ENCODE measurements at places on chromosomes 16 and 17. TPM values are rescaled to one million over a fixed set of nuclear protein-coding genes. Genes with fewer than 3 reads are reported as not detected.
A peak's percentile ranks its signal among the peaks of the same experiment; 100 is the strongest.

DNA sequence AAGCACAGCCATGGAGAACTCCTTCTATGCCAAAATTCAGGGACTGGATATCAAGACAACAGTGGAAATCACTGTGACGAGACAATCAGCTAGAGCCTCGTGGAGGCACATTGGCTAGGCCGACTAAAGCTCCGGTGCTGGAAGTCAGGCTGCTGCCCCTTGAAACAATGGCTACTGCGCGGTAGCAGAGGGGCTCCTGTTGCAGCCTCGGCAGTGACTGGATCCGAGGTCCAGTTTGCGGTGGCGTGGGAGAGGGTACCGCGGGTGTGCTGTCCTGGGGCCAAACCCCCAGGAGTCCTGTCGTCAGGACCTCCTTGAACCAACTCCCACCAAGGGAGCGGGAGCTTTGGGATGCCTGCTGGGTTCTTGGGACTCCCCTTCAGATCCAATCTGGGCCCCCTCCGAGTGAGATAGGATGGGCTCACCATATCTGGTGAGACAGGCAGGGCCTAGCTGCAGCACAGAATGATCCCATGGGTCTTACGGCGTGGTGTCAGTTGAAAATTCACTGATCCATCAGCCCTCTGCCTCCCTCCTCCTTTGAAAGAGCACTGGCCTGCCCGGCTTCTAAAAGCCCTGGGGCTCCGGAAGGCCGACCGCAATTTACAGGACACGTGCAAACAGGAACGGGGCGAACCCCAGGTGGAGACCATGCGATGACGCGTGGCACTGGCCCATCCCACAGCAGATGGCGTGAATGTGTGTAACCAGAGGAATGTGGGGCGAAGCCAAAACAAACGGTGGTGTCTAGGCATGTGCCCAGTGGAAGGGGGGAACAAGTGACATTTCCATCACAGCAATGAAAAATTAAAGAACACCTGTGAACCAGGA, 15.8 kb upstream of the KCNJ18 start:
- no peaks in the 10 kb centered on the region for H3K27me3 ChIP-seq
- no peak overlapping the region for H3K27ac ChIP-seq
- no peak overlapping the region for H3K4me3 ChIP-seq
- DNase-seq = no peak
- no peaks in the 10 kb centered on the region for H3K4me1 ChIP-seq

Gene SCARF1
- not detected for polyA plus RNA-seq

DNA sequence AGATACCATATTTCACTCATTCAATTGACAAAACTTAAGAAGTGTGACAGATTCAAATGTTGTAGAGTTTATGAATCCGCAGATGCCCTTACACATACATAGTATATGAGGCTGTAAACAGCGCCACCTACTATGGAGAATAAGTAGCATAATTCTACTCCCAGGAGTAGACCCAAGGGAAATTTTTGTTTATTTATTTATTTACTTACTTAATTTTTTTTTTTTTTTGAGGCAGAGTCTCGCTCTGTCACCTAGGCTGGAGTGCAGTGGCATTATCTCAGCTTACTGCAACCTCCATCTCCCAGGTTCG, 35.5 kb downstream of the GAN start:
- peaks cover 9% of the 10 kb centered on the region for H3K36me3 ChIP-seq
- no peak overlapping the region for H3K4me3 ChIP-seq
- no peaks in the 10 kb centered on the region for H3K4me1 ChIP-seq

Gene ATP1B2
- polyA plus RNA-seq = not detected

Gene CCDC78
- polyA plus RNA-seq = not detected

Gene SHMT1
- 24.8 TPM for polyA plus RNA-seq

GRCh38 chr17:41697122-41697962, 8.7 kb downstream of the EIF1 start:
- H3K36me3 ChIP-seq = peaks cover 29% of the 10 kb centered on the region
- H3K27me3 ChIP-seq = no peaks in the 10 kb centered on the region
- H3K4me3 ChIP-seq = no peak overlapping the region
- no peak overlapping the region for H3K27ac ChIP-seq
- no peaks in the 10 kb centered on the region for H3K4me1 ChIP-seq

DNA sequence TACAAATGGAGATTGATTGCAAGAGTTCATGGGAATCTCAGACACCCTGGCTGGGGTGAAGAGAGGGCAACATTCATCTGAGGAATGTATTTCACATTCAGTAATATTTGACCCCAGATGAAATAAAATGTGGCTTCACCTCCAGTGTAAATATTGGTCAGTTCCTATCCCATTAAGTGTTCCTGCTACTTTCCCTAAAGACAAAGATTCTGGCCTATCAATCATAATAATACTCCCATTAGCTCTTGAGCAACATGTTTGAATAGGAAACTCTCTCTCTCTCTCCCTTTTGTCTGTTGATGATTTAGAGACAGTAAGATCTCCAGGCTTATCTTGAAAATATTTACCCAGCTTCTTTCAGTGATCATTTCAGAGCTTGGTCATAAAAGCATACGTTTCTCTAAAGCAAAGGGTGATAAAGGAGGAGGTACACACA, 70.1 kb downstream of the KCNJ2 start:
- no peak overlapping the region for H3K4me3 ChIP-seq
- no peaks in the 10 kb centered on the region for H3K27me3 ChIP-seq
- DNase-seq = no peak
- no peak overlapping the region for H3K27ac ChIP-seq
- H3K4me1 ChIP-seq = no peaks in the 10 kb centered on the region

DNA sequence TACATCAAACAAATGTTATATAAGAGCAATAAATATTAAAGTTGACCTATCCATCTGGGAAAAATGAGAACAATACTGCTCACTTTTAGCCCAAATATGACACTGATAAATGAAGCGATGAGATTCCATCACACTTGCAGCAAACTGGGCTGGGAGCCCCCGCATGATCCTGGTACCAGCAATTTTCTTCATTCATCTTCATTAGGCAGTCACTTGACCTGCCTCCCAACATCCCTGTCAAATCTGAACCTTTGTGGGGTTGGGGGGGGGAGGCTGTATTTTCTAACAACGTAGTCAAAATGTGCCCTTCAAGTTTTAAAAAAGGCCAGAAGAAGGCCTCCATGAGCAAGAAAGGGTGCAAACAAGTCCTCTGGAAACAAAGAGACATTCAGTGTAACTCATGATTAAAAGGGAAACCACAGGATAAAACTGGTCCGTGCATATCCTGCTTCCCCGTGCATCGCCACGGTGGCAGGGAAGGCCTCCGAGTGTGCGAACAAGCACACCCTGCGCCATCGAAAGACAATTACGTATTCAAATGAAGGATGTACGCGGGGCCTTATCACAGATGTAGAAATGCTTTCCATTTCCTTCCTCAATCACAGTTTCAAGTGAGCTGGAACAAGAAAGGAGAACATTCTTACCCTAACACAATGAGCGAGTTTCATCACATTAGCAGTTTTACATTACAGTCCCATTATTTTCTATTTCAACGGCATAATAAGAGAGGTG, 48.4 kb downstream of the TOX3 start:
- H3K36me3 ChIP-seq = no peaks in the 10 kb centered on the region
- H3K4me1 ChIP-seq = no peaks in the 10 kb centered on the region
- no peak for DNase-seq
- H3K4me3 ChIP-seq = no peak overlapping the region
- no peak overlapping the region for H3K27ac ChIP-seq

DNA sequence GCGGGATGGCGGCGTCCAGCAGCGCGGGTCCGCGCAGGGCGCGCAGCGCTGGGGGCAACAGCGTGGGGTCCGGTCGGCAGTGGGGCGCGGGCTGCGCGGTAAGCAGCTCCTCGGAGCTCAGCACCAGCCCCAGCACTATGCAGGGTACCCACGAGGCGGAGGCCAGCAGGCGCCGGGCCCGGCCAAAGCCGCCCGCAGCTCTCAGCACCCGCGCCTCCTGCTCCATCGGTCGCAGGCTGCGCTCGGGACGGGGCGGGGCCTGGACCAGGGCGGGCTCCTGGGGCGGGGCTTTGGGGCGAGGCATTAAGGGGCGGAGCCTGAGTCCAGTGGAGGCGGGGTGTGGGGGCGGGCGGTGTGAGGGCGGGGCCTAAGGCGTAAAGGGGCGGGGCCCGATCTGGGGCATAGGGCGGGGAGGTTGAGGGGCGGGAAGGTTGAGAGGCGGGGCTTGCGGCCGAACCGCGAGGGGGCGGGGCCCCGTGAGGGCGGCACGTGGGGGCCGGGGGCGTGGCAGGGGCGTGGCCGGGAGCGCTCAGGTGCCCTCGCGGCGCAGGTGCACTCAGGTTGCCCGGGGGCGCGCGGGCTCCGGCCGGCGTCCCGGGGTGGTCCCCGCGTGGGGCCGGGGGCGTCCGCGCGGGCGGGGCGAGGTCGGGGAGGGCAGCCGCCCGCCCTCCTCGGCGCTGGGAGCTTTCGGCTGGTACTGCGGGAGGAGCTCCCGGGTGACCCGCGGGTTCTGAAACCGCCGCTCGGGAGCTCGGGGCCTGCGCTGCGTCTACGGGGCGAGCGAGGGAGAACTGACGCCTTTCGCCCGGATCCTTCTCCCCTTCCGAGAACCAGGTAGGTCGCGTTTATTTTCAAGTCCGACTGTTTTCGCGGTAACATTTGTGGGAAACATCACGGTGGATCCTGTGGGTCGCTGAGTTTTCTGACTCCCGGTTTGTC, 1.4 kb upstream of the SLC22A31 start:
- H3K4me1 ChIP-seq = no peaks in the 10 kb centered on the region
- no peak overlapping the region for H3K4me3 ChIP-seq
- H3K36me3 ChIP-seq = no peaks in the 10 kb centered on the region
- no peak overlapping the region for H3K27ac ChIP-seq
- peak; percentile 76 for DNase-seq
- peaks cover 4% of the 10 kb centered on the region for H3K27me3 ChIP-seq

Gene SEPTIN12
- not detected for polyA plus RNA-seq

Gene ABAT
- 2.9 TPM for polyA plus RNA-seq

- H3K4me3 ChIP-seq = no peak overlapping the region
- H3K27me3 ChIP-seq = no peaks in the 10 kb centered on the region
- no peaks in the 10 kb centered on the region for H3K36me3 ChIP-seq
- no peak overlapping the region for H3K27ac ChIP-seq
Measured at GRCh38 chr17:36507266-36507665, 20.8 kb downstream of the ZNHIT3 start.

Gene MT1A
- not detected for polyA plus RNA-seq

- no peaks in the 10 kb centered on the region for H3K27me3 ChIP-seq
- H3K4me3 ChIP-seq = no peak overlapping the region
- no peak overlapping the region for H3K27ac ChIP-seq
- DNase-seq = no peak
Measured at GRCh38 chr17:6366221-6366666, 68.7 kb downstream of the AIPL1 start.

Gene CD300E
- not detected for polyA plus RNA-seq

Gene DNAAF1
- 0.09 TPM for polyA plus RNA-seq

Gene CRYM
- polyA plus RNA-seq = not detected

Gene ST6GALNAC1
- polyA plus RNA-seq = 20.7 TPM

- H3K27ac ChIP-seq = no peak overlapping the region
- H3K4me3 ChIP-seq = no peak overlapping the region
- H3K4me1 ChIP-seq = no peaks in the 10 kb centered on the region
- no peak for DNase-seq
Measured at GRCh38 chr16:85641776-85642176, 28.7 kb downstream of the GSE1 start.

- no peak overlapping the region for H3K4me3 ChIP-seq
- no peaks in the 10 kb centered on the region for H3K36me3 ChIP-seq
- no peaks in the 10 kb centered on the region for H3K4me1 ChIP-seq
- no peak overlapping the region for H3K27ac ChIP-seq
- DNase-seq = no peak
- H3K27me3 ChIP-seq = no peaks in the 10 kb centered on the region
Measured at GRCh38 chr17:56785997-56786680, 47.6 kb downstream of the C17orf67 start.

Gene SEC14L1
- 7.0 TPM for polyA plus RNA-seq

DNA sequence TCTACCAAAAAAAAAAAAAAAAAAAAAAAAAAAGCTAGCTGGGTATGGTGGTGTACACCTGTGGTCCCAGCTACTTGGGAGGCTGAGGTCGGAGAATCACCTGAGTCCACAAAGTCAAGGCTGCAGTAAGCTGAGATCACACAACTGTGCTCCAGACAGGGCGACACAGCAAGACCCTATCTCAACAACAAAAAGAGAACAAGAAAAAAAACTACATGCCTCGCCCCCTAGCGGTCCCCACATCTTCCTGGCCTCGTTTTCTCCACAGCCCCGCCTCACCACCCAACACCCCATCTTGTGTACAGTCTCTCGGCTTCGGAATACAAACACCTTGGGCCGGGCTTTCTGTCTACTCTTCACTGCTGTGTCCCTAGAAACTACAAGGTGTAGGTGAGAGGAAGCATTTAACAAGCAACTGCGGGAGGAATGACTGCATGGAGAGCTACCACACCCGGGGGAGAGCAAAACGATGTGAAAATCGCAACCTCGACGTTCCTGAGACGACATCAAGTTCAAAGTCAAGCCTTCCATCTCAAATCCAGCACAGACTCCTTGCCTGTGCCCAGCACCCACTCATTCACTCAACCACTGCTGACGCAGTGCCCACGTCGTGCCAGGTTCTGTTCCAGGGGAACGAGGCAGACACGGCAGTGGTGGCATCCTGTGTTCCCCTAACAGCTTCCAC, 9.0 kb downstream of the NTAN1 start:
- H3K27ac ChIP-seq = no peak overlapping the region
- no peaks in the 10 kb centered on the region for H3K27me3 ChIP-seq
- no peak for DNase-seq
- H3K36me3 ChIP-seq = no peaks in the 10 kb centered on the region
- H3K4me3 ChIP-seq = no peak overlapping the region

- H3K4me3 ChIP-seq = no peak overlapping the region
- DNase-seq = no peak
- no peaks in the 10 kb centered on the region for H3K36me3 ChIP-seq
- peaks cover 31% of the 10 kb centered on the region for H3K27me3 ChIP-seq
- no peak overlapping the region for H3K27ac ChIP-seq
Measured at GRCh38 chr17:48720266-48721008, 1.9 kb downstream of the PRAC1 start.

DNA sequence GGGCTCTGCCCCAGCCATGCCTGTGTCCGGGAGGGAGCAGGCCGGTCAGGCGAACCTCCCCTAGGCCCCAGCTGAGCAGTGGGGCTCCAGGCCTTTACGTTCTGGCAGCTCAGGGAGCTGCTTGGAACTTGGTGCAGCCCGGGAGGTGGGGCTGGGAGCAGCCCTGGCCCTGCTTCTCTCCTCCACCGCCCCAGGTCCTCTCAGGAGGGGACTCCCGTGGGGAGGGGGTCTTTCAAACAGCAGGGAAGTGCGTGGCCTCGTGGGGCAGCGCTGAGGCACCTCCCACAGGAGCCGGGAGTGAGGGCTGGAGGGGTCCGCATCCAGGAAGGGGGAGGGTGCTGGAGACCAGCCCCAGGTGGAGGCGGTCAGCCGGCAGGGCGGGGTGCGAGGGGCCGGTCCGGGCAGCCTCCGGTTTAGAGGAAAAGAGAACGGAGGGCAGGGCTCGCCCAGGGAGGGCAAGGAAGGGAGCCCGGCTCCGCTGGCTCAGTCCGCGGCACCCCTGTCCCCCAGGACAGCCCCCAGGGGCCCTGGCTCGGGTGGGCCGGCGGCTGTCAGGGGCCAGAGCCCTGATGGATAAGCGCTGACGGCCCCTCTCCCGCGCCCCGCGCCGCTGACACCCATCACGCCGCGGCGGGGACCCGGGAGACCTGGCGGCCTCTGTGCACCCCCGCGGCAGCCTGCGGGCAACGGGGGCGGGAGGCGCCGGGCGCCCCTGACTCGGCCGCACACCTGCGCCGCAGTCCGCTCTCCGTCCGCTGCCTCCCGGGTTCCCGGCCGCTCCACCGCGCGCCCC, 587 bp upstream of the PRR35 start:
- DNase-seq = no peak
- no peaks in the 10 kb centered on the region for H3K27me3 ChIP-seq
- no peaks in the 10 kb centered on the region for H3K36me3 ChIP-seq

Gene ALOX15B
- not detected for polyA plus RNA-seq

Gene TMEM100
- not detected for polyA plus RNA-seq

GRCh38 chr16:49484451-49484849, 110.8 kb downstream of the C16orf78 start:
- no peaks in the 10 kb centered on the region for H3K4me1 ChIP-seq
- H3K27ac ChIP-seq = no peak overlapping the region
- no peak for DNase-seq
- no peaks in the 10 kb centered on the region for H3K36me3 ChIP-seq
